Naive B cell (primary cell): ENCODE measurements at places on chromosomes 7 and 10.

DNA sequence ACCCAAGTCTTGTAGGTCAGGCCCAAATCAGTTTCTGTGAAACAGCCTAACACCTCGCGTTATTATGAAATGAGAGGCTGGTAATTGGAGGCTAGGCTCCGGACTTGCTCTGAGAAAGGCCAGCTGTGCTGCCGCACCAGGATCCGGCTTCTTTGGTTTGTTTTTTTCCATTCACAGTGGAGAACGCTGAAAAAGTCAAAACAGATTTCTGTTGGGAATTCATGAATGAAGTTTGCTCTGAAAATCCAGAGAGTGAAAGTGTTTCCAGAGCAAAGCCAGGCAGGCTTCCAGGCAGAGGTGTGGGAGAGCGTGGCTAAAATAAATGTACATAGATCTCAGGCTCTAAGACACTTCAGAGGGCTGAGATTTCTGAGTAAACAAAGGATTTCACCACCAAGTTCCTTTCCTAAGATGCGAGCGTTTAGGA, 240.1 kb downstream of the TRIL start:
- DNase-seq, result no peak

- DNase-seq, result peak; percentile 62
Measured at GRCh38 chr7:104943502-104944343, 70.3 kb upstream of the KMT2E start.

DNA sequence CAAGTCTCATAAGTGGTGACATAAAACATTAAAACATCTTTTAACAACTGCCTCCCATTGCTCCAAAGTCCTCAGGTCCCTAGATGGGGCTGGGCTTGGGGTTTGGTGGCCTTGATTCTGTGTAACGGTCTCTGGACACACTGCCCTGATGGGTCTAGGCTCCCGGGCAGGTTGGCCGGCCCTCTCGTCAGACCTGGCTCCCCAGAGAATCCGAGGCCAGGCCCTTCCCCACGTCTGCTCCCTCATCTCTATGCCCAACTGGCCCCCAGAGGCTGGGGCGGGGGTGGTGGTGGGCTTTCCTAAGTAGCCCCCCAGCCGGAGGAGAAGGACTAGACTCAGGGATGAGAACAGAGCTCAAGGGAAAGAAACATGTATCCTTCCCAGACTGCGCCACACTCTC, 31.5 kb upstream of the EFCAB10 start:
- no peak for DNase-seq

- no peak for DNase-seq
Measured at GRCh38 chr10:13613519-13613918, 26.8 kb downstream of the PRPF18 start.

DNA sequence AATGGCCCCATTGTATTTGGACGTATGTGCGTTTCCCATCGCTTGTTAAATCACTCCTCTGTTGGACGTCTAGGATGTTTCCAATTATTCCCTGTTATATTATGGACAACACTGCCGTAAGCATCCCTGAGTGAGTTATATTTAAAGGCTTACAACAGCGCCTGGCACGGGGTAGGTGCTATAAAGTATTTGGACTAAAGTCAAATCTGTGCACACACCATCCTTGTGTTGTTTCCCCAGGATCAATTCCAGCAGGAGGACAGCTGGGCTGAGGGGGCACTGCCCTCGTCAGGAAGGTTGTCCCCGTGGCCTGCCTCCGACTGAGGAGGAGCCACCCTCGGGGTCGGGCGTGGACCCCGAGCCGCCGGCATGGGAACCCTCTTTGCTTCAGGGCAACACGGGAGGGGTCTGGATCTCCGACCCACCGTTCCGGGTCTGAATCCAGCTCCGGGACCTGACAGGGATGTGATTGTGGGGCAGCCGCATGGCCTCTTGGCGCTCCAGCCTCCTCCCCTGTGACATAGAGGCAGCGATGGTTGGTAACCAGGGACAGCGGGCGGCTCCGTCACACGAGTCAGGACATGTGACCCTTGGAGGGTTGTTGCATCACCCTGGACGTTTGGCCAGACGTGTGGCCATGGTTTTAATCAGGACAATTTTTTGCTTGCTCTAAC, 1.5 kb upstream of the JAKMIP3 start:
- DNase-seq, result no peak

DNA sequence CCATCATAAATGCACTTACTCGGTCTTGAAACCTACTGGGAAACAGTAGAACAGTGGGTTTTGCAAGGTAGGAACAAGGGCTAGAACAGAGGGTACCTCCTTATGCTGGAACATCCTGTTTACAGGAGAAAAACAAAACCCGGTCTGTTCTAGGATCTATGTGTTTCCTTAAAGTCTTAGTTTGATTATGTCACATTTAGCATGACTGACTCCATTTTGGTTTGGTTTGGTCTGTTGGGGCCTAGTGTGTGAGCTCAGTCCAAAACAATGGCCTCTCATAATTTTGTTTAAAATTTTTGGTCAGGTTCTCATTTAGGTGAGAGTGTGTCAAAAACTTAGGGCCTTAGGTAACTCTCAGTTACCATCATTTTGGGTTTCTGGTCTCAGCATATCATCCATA, 96.3 kb upstream of the TRIM24 start:
- DNase-seq, result no peak

- DNase-seq, result no peak
Measured at GRCh38 chr7:30863706-30864035, 48.0 kb upstream of the AQP1 start.

DNA sequence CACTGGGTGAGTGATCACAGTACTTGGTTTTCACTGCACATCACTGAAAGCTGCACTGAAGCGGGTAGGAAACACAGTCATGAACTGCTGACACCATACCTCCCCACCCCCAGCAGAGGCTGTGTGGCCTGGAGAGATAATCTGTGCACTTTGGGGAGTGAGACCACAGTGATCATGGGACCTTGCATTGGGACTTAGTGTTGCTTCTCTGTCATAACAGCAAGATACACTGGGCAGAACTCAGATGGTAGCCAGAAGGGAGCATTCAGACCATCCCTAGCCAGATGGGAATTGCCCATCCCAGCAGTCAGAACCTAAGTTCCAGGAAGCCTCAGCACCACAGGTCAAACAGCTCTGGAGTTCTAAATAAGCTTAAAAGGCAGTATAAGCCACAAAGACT, 346.4 kb upstream of the TMEM229A start:
- DNase-seq, result no peak
